ENCODE measurements at places on chromosomes 5 and 9.

- no peak for DNase-seq
Measured at GRCh38 chr9:5621327-5621726, 7.6 kb upstream of the RIC1 start.

- DNase-seq = no peak
Measured at GRCh38 chr9:78121488-78121887, 89.9 kb upstream of the GNAQ start.

DNA sequence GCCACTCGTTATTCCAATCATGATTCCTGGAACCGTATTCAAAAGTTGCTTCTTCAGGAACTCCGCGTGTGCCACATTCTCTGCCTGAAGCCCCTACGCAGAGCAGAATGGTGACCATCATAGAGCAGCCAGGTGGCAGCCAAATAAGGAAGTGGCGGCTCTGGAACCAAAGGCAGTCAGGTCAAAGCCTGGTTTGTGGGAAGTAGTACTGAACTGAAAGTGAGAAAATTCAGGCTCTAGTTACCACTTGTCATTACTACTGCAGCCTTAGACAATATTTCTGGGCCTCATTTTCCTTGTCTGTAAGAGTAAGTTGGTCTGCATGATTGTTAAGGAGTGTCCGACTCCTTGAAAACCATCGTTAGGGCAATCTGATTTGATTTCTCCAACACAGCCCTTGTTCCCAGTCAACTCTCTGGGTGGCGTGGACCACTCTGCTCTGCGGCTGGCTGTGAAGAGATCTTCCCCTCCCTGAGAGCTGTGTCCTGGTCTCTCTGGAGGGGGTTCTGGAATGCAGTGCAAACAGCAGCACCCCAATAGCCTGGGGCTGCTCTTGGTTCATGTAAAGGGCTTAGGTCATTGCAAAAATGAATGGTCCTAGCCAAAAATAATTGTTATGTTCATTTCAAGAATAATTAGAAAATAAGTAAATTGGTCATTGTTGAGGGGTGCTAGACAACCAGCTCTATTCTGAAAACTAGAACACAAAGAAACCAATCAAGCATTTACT is 102.4 kb downstream of the MED27 start:
- no peak for DNase-seq

DNA sequence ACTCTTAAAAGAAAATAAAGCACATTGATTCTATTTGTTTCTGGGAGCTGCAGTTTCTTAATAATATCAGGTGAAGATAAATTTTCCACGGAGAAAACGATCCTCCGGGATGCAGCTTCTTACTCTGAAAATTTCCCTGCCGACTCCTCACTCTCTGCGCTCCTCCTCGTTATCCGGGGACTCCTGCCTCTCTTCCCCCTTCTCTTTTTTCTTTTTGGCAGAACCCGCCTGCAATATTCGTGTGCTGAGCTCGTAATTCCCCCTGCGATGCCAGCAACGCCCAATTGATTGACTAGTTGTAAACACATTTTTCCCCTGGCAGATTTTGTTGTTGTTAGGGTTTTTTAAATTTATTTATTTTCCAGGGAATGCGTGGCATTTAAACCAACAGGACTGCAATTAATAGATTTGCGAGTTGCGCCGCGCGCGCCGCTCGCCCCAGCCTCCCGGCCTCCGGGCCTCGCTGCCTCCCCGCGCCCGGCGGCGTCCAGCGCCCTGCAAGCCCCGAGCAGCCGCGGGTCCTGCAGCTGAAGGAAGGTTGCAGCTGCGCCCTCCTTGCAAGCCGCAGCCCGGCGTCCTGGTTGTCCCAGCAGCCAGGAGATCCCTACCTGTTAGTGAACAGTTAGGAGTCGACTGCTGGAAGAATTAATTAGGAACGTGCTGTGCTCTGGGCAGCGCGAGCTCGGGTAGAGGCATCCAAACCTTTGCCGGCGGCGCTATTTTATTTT is 2.2 kb downstream of the NTNG2 start:
- DNase-seq = no peak

- no peak for DNase-seq
Measured at GRCh38 chr9:113574441-113575262, 111.1 kb downstream of the RGS3 start.
